Anterior cingulate cortex (tissue), 58 donors: ENCODE measurements at places on chromosomes 7 and 10.

DNA sequence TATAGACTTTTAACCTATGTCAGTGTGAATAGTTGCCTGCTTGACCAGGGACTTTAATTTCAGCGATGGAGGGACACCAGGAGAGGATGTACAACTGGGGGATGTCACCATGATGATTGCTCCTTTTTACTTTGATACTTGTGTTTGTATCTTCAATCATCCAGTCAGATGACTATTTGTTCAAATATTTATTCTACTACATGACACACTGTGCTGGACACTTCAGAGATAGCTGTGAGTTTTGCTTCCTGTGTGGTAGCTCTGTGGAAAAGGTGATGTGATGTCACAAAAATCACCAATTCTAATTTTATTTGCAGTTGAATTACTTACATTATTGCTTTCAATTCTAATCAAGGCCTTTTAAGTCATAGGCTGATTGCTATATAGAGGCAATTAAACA, 62.7 kb upstream of the CREB5 start:
- no peak for DNase-seq

DNA sequence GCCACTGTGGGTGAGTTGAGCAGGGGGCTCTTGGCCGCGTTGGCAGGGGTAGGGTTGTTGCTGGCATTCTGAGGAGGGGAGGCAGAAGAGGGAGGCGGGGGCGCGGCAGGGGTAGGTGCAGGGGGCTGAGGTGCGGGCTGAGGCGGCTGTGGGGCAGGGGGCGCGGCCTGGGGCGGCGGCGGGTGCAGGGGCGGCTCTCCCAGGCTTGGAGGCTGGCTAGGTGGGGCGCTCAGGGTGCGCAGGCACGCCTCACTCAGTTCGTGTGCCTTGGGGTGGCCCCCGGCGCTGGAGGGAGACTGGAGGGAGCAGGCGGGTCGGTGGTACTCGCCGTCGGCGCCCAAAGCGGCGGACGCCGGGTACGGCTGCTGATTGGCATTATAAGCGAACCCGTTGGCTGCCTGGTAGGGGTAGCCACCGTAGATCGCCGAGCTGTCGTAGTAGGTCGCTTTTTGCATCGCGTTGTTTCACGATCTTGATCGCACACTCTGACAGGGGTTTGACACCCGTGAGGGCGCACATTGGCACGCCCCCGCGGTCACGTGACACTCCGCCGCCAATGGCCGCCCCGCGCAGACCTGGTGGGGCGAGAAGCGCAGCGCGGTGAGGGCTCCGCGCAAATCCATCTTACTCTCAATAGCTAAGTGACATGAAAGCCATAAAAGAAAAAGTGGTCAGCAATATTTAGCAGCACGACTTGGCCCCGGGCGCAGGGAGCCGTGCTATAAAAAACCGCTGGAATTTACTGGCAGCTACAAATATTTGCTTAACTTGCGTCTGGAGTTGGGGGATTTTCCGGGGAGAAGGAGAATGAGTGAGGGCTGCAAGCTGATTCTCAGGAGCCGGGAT, 7.9 kb upstream of the HOXA2 start:
- no peak for DNase-seq

DNA sequence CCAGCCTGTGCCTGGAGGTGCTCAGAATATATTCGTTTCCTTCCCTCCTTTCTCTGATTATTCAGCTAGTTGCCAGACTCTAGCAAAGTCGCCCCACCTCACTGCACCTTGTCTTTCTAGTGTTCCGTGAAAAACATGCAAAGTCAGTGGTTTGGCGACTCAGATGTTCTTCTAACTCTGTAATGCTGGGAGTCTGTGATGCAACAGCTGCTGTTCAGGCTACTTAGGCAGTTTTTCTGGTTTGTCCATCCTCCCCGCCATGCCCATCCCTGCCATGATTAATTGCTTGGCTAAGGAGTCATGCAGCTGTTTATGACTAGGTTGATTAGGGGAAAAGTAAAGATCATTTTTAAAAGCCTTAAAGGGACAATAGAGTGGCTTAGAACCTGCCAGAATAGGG, 99.4 kb downstream of the MTPN start:
- no peak for DNase-seq

DNA sequence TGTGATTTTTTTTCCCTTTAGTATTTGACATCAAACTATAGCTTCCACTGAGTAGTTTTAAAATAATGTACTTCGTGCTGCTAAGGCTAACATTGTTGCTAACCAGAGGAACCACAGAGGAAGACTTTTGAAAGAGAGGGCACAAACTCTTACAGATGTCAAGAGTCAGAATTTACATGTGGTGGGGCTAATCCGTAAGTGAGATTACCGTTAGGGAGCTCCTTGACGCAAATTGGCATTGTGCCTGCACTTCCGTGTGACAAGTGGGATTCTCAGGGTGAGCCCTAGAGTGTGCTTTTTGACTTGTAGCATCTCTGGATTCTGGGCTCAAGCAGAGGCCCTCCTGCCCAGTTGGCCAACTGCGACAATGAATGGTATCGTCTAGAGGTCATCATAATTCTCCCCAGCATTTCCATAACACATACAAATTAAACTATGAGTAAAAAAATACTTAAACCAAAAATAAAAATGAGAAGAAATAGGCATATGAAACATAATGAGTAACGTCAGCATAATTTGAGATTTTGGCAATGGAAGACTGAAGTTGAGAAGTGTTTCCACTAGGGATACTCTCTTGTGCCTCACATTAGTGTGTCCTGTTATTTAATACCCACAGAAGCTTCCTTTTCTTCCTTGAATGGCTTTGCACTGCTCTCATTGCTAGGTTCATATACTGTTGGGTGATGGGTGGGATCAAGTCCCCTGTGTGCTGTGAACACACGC, 164.0 kb downstream of the SDK1 start:
- DNase-seq = no peak

- DNase-seq = no peak
Observed at GRCh38 chr10:69629897-69630650, at the start of gene FAM241B. Gene FAM241B, plus strand, starts transcription at chr10:69630247. Its CDS starts 1,497 bp downstream, at chr10:69631744.

DNA sequence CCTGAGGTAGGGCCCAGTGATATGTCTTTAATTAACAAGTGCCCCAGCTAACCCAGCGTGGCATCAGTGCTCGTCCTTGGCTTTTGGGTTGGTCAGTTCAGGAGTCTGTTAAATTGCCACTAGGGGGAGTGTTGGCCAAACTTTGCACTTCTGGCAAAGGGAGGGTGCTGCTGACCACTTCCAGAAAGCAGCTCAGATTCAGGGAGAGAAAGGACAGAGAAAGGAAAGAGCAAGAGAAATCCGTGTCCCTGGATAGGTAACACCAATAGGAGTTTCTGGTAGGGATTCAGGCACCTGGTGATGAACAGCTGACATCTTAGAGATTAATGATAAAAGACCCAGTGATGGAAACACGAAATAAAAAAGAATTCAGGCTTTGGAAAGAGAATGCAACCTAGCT, 243.1 kb upstream of the AOAH start:
- DNase-seq = no peak
